ENCODE measurements at places on chromosomes 11 and 22. TPM values are rescaled to one million over a fixed set of nuclear protein-coding genes. Genes with fewer than 3 reads are reported as not detected.

GRCh38 chr11:59668188-59668949 lies 468 bp downstream of the PATL1 start:
- peaks cover 5% of the 10 kb centered on the region for H3K36me3 ChIP-seq
- H3K4me1 ChIP-seq = peaks cover 19% of the 10 kb centered on the region
- DNase-seq = no peak
- peak overlapping the region; percentile 97 for H3K27ac ChIP-seq
- peak overlapping the region; percentile 80 for H3K4me3 ChIP-seq
- H3K27me3 ChIP-seq = no peaks in the 10 kb centered on the region

DNA sequence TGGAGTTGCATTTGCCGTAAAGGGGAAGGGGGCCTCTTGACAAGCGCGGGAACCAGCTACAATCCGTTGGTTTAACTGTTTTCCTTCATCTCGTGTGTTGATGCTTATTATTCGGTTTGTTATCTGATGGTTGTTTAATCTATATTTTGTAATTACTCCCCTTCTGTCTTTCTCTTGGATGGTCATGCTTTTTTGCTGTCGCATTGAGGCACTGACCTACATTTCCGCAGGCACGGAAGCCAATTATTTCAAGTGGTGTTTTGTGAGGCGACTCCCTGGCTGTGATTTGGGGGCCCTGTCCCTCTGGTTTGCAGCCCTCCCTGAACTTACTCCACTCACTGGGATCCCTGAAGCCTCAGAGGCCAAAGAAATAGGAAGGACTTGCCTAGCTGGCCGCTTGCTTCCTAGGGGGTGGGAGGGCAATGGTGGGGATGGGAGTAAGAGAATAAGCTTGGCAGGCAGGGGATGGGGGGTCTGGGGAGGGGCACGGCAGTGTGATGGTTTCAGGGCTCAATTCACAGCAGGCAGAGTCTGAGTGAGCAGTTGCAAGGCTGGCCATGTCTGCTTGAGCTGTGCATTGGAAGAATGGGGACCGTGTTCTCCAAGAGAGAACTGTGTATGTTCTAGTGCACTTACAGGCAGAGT lies 165.8 kb upstream of the B3GAT1 start:
- no peaks in the 10 kb centered on the region for H3K27me3 ChIP-seq
- peaks cover 19% of the 10 kb centered on the region for H3K4me1 ChIP-seq
- DNase-seq = no peak
- H3K27ac ChIP-seq = no peak overlapping the region

DNA sequence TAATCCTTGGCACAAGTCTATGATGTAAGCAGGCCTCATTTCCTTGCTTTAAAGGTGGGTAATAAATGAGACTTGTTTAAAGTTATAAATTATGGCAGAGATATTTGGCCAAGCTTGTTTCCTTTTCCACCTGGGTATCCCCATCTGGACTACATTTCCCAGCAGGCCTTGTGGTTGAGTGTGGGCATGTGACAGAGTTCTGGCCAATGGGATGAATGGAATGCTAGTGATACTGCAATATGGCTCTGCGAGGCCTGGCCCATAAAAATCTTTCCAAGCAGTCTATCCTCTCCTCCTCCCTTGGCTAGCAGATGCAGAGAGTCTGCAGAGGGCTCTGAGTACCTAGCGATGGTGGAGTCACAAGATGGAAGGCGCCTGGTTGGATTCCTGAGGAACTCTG lies 102.5 kb downstream of the TIMP3 start:
- no peak overlapping the region for H3K27ac ChIP-seq
- H3K4me3 ChIP-seq = no peak overlapping the region
- no peaks in the 10 kb centered on the region for H3K36me3 ChIP-seq
- no peaks in the 10 kb centered on the region for H3K27me3 ChIP-seq
- no peaks in the 10 kb centered on the region for H3K4me1 ChIP-seq

- H3K4me3 ChIP-seq = no peak overlapping the region
- no peak for DNase-seq
- H3K27me3 ChIP-seq = peaks cover 14% of the 10 kb centered on the region
- no peaks in the 10 kb centered on the region for H3K36me3 ChIP-seq
- peaks cover 21% of the 10 kb centered on the region for H3K4me1 ChIP-seq
Measured at GRCh38 chr11:76238551-76238950, 32.2 kb upstream of the WNT11 start.

GRCh38 chr22:19174106-19175025 lies 4.2 kb downstream of the SLC25A1 start:
- peaks cover 4% of the 10 kb centered on the region for H3K36me3 ChIP-seq
- H3K4me1 ChIP-seq = peaks cover 85% of the 10 kb centered on the region
- no peaks in the 10 kb centered on the region for H3K27me3 ChIP-seq
- H3K27ac ChIP-seq = peak overlapping the region; percentile 32

DNA sequence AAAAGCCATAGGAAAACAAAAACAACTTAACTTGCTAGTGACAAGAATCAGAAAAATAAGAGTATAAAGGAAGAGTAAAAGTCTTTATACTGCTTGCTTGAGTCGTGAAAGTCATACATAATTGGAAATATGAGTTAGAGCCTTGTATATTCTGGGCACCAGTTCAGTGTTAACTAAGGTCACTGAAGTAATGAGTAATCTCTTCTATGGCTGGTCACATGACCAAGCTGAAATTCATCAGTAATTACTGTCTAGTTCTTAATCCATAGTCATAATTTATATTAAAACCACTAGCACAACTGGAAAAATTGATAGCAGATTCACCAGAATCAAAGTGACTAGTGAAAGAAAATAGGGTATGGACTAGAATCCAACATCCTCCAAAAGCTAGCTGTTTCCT lies 84.4 kb upstream of the SLC5A12 start:
- H3K27me3 ChIP-seq = no peaks in the 10 kb centered on the region
- H3K4me3 ChIP-seq = no peak overlapping the region
- no peak overlapping the region for H3K27ac ChIP-seq
- DNase-seq = no peak

DNA sequence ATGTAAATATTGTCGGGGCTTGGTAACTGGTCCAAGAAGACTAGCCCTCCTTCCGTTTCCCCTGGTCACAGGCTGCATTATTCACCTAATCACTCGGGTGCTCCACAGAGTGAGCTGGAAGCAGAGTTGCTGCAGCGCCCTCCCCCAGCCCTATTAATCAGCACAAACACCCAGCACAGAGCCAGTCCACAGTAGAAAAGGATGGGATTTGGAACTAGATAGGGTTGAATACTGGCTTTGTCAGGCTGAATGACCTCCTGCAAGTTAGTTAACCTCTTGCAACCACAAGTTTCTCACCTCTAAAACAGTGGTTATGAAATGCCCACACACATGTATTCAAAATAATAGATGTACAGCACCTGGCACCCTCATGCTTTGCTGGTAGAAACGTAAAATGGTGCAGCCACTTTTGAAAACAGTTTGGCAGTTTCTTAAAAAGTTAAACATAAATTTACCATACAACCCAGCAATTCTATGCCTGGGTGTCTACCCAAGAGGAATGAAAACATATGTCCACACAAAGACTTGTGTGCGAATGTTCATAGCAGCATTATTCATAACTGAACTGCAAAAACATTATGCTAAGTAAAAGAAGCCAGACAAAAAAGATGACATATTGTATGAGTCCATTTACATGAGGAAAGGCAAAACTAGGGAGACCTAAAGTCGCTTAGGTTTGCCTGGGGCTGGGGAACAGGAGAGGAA lies 31.7 kb upstream of the APLP2 start:
- no peaks in the 10 kb centered on the region for H3K36me3 ChIP-seq
- H3K4me3 ChIP-seq = no peak overlapping the region
- H3K27ac ChIP-seq = no peak overlapping the region
- no peaks in the 10 kb centered on the region for H3K27me3 ChIP-seq

DNA sequence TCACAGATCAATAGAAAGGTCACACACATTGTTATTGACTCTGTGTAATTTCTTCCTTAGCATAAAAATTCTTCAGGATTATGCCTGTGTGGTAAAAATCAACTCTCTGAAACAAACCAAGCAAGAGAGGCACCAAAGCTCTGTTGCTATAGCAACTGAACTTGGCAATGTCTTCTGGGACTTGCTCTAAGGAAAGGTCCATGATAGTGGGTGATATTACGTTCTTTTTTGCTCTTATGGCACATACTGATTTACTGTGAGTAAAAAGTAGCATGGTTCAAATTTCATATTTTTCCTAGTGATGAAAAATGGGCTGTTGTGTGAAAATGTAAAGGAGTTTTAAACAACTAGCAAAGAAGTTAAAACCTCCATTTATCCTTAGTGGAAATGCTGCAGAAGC lies 66.4 kb downstream of the SVIP start:
- H3K36me3 ChIP-seq = no peaks in the 10 kb centered on the region
- H3K4me1 ChIP-seq = no peaks in the 10 kb centered on the region
- H3K27me3 ChIP-seq = no peaks in the 10 kb centered on the region
- DNase-seq = peak; percentile 8

GRCh38 chr11:61999141-61999975 lies 31.9 kb upstream of the FTH1 start:
- H3K4me3 ChIP-seq = no peak overlapping the region
- DNase-seq = no peak
- H3K27me3 ChIP-seq = no peaks in the 10 kb centered on the region
- no peak overlapping the region for H3K27ac ChIP-seq
- peaks cover 5% of the 10 kb centered on the region for H3K4me1 ChIP-seq

DNA sequence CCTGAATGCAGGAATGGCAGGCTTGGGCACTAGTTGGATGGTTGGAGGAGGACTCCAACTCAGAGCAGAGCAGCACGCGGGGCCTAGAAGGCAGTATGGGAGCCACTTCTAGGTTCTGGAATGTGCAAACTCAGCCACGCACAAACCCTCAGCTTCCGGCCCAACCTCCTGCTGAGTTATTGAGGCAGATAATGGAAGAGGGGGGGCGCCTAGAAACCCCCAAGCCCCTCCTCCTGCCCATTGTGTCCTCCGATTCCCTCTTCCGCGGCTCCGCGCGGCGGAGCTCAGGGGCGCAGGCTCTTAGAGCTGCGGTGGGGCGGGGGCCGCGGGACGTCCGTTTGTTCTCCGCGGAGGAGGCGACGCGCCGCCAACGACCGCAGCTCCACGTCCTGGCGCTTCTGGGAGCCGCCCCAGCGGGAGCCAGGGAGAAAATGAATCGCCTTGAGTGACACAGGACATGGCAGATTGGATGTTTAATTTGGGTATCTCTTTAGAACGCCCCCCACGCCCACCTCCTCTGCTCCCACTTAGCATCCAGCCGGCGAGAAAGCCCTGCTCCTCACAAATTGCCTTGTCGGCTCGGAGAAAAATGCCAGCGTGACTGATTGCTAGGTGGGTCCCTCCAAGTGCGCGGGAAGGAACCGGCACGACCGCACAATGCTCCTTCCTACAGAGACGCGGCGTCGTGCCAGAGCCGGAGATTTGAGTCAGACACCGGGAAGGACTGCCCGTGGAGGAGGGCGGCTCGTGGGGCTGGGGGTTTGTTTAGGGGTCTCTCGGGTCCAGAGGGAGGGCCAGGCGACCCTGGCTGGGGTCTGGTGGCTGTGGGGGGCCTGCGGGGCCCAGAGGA lies 144.6 kb downstream of the NECTIN1 start:
- peaks cover 20% of the 10 kb centered on the region for H3K4me1 ChIP-seq
- peak; percentile 82 for DNase-seq
- no peaks in the 10 kb centered on the region for H3K36me3 ChIP-seq
- H3K27ac ChIP-seq = peak overlapping the region; percentile 72
- H3K27me3 ChIP-seq = no peaks in the 10 kb centered on the region

DNA sequence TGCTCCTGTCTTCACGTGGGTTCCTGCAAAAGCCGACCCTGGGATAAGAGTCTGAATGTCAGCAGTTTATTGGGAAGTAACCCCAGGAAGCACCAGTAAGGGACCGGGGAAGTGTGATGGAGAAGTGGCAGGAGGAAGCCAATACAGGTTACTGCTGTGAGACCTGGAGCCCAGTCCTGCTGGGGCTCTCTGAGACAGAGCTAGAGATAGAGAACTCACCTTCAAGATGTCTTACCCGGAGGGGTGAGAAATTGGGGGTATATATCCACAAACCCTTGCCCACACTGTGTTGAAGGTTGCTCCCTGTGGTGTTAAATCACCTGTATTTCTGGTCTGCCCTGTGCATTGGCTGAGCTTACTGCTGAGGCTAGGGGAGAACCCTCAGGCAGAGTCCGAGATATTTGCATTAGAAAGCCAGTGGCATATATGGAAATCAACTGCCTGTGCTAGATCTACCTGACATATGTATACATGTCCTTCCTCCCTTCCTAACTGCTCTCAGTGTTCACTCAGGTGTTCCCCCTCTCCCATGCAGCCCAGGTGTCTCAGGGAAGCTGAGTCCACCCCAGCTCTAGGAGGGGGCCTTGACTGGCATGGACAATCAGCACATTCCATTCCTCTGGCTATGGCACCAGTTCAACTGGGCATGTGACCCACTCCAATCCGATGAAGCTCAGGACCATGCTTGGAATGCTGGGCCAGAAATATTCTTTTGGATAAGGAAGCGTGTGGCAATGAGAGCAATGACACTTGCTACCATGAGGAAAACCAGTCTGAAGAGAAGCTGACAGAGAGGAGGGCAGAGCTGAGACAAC lies 6.8 kb upstream of the MICAL2 start:
- no peaks in the 10 kb centered on the region for H3K27me3 ChIP-seq
- H3K36me3 ChIP-seq = no peaks in the 10 kb centered on the region
- H3K4me1 ChIP-seq = peaks cover 19% of the 10 kb centered on the region
- no peak overlapping the region for H3K27ac ChIP-seq

DNA sequence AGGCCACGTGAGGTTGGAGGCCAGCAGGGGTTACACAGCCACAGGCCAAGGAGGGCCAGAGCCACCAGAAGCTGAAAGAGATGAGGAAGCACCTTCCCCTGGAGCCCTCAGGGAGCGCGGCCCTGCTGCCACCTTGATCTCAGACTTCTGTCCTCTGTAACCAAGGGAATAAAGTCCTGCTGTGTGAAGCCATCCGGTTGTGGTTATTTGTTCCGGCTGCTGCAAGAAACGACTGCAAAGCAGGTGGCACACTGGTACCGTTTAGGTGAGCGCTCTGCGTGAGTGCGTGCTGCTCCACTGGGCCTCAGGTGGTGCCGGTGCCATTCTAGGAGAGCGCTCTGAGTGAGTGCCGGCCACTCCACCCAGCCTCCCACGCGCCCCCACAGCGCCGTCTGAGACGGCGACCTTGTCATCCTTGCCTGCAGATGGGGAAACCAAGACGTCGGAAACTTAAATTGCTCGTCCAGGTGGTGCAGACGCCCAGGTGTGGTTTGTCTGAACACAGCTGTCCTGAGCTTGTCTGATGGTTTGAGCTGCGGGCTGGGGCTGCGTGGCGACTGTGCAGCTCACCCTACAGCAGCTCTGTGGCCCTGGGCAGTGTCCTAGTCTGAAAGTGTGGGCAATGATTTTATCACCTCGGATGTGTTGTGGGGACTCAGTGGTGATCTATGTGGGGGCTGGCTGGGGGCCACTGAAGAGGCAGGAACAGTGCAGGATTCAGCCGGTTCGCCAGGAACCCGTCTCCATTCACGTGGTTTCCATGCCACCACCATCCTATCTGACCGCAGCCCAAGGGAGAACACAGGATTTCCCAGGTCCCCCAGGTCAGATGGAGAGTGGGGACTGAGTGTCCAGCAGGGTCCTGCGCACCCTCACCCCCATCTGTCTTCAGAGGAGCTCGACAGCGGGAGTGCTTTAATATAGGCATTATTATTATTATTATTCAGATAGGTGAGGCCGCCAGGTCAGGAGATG lies 4.6 kb upstream of the MRGPRG start:
- no peak overlapping the region for H3K4me3 ChIP-seq
- H3K27me3 ChIP-seq = peaks cover 45% of the 10 kb centered on the region
- no peaks in the 10 kb centered on the region for H3K4me1 ChIP-seq
- no peaks in the 10 kb centered on the region for H3K36me3 ChIP-seq
- no peak overlapping the region for H3K27ac ChIP-seq
- peak; percentile 4 for DNase-seq

MRGPRF gene
- total RNA-seq = 18.2 TPM

CRYBA4 gene
- total RNA-seq = not detected

IFITM10 gene
- total RNA-seq = not detected

CD248 gene
- total RNA-seq = 6.8 TPM

PAMR1 gene
- total RNA-seq = 3.5 TPM

HPX gene
- not detected for total RNA-seq

C22orf15 gene
- total RNA-seq = not detected

SELENOH gene
- total RNA-seq = 190 TPM

PGM2L1 gene
- 4.1 TPM for total RNA-seq

OR52I1 gene
- total RNA-seq = not detected

OR10D3 gene
- not detected for total RNA-seq

All from stomach (tissue), 19 donors.